T-helper 1 cell treated with Interleukin-12 subunit alpha and Interleukin-12 subunit beta and Interleukin-4 antibody, amounts not matched to agents 30 ng/mL and 1 ng/mL, for 36 hours (primary cell): ENCODE measurements at places on chromosomes 11 and 22. TPM values are rescaled to one million over a fixed set of nuclear protein-coding genes. Genes with fewer than 3 reads are reported as not detected.

IL17REL gene
- 0.07 TPM in 1 of 2 replicates, not detected in the other for total RNA-seq

MS4A12 gene
- total RNA-seq: not detected in 2 replicates

OSM gene
- 193 and 195 TPM in 2 replicates for total RNA-seq

LMO2 gene
- 0.12 TPM in 1 of 2 replicates, not detected in the other for total RNA-seq

FGF4 gene
- not detected in 2 replicates for total RNA-seq

FZD4 gene
- total RNA-seq: 0.05 TPM in 1 of 2 replicates, not detected in the other

PTPRCAP gene
- 406 and 428 TPM in 2 replicates for total RNA-seq

ALDH3B1 gene
- total RNA-seq: not detected in 2 replicates

SCN4B gene
- total RNA-seq: 0.17 and 0.29 TPM in 2 replicates
